ENCODE measurements at places on chromosomes 3 and 15.

DNA sequence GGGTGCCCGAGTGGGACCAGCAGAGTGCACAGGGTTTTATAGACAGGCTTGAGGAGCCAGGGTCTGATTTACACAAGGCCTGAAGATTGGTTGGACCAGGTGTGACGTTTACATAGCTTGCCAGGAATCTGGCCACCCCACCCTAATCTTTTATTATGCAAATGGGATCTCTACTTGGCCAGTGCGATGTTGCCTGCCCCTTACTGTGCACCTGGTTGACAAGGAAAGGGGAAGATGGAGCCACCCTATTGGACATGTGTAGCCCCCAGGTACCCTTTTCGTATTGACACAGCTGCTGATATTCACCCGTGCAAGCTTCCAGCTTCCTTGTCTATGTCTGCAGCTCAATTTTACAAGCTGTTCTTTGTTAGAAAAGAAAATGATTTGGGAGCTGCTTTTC lies 132.0 kb downstream of the ARNT2 start:
- DNase-seq = no peak

DNA sequence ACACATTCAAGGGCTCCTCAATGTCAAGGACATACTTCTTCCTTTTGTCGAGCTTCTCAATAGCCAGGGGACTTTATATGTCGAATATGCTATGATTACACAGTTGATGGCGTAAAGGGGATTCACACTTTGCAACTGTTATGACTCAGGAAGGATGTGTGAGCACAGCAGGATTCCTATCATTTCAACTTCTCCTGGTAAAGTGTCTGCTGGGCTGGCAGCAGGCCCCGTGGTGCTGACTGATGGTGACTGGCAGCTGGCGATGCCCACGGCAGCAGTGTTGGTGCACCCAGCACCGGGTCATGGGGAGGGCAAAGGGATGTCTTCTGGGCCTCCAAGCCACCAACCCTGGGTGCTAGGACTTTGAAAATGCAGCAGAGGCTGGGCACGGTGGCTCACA lies 44.8 kb upstream of the GNB5 start:
- DNase-seq = no peak

GRCh38 chr3:166405896-166406295 lies 568.7 kb upstream of the BCHE start:
- no peak for DNase-seq

- DNase-seq = no peak
Observed at GRCh38 chr15:62488387-62488786, 323.3 kb upstream of the C2CD4B start.

DNA sequence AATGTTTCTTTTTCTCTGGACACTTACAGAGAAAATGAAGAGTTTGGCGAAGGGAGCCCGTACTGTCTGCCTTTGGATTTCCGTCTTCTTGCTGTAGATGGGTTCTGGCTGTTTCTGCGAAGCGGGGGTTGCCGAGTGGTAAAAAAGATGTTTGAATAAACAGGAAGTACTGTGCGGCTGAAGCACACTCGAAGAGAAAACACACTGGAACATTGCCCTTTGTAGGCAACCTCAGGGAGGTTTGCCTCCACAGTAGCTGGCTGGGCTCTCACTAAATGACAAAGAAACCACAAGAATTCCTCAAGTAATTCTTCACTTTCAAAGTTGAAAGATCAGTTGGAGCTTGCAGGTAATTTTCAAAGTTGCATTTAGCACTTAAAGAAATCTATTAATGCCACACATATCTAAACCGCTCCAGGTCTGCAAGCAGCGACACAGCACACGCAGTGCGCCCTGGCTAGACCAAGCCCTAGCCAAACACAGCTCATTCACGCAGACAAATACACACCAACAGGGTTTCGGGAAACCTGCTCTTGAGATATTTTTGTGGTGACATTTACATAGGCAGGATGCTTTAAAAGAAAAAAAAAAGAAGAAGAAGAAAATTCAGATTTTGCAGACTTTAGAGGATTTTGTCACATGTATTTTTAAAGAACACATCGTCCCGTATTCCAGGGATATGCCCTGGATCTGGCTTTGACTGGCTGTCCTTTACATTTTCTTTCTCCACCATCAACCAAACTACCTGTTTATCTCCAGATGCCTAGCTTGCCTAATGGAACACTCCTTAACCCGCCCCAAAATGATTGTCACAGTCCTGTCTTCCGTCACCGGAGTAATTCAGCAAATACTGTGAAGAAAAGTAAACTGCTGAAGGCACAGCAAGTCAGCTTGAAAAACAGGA lies 452.8 kb downstream of the FOXP1 start:
- no peak for DNase-seq

GRCh38 chr3:133881492-133881891 lies 14.2 kb downstream of the RAB6B start:
- no peak for DNase-seq

GRCh38 chr3:149207475-149207874 lies 14.2 kb downstream of the CP start:
- no peak for DNase-seq

DNA sequence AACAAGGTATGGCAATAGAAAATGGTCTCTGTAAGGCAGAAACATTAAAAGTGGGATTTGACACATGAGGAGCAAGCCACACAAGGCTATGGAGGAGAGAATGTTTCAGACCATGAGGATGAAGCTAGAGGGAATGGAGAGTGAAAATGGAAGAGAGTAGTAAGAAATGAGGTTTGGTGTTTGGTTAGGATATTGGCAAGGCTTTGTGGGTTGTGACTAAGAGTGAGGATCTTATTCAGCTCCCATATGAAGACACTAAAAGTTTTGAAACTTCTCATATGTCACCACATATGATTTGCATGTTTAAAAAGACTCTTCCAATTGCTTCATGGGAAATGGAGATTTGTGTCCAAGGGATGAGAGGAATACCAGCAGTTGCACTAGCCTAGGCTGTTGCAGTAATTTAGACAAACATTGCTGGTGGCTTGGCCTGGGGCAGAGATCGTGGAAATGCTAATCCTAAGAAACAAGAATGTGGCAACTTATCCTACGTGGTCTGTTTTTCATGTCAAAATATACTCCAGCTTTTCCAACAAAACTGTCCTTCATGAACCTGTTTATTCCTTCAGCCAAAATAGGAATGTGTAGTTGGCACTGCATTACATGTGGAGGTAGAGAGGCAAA lies 749.0 kb downstream of the PDCD6IP start:
- no peak for DNase-seq

DNA sequence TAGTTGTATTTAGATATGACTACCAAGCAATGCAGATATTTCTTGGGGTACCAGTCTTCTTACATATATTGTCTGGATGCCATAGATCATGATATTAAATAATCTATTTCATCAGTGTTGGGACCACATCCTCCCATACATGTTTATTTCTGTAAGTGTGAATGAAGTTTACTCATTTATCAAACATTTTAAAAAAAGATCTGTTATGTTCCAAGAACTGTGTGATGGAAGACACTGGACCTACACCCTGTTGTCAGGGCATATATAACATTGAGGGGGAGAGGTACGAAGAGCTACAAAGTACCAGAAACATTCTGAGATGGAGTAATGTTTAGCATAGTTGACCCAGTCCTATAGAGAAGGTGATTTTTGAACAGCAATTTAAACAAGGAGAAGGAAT lies 26.6 kb downstream of the MBNL1 start:
- no peak for DNase-seq

- no peak for DNase-seq
Observed at GRCh38 chr3:80285388-80285787, 517.6 kb upstream of the ROBO1 start.

- no peak for DNase-seq
Observed at GRCh38 chr15:58077427-58077826, 11.9 kb upstream of the ALDH1A2 start.

- no peak for DNase-seq
Observed at GRCh38 chr3:119570229-119570628, 9.1 kb upstream of the ADPRH start.

DNA sequence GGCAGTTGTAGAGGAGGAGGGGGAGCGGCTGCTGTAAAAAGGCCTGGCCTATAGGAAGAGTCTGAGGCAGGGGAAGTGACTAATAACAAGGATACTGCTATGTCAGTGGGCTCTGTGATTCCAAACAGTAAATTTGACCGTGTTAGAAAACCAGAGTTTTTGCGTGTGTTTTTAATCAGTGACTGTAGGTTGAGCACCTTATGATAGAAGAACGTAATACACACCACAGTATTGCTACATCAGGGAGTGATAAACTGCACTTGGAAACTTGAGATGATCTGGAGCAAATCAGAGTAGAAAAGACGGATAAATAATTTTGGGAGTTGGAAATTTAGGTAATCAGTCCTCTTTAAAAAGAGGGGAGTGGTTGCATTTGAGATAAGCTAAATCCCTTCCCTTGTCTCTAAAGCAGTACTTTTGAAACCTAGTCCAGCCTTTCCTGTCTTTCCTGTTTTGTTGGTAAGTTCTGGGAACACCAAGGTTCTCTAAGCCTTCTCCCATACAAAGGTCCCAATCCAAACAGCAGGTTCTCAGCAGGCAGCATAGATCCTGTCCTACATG lies 130.5 kb upstream of the NR2E3 start:
- no peak for DNase-seq

DNA sequence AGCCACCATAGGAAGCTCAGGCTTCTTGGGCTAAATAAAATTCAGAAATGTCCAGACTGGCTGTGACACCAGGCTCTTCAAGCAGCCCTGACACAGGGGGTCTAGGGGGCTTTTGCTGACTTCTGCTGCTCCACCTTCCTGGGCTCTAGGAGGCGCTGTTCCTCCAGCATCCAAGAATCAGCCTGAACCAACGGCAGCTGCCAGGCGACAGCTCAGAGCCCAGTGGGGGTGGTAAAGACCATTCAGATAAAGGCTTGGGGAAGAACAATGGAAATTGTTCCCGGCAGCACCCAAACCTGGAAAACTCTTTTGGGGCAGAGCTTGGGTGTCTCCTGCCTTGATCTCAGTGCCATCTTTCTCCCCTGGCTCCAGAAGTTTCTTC lies 21.6 kb upstream of the PSTPIP1 start:
- DNase-seq = peak; percentile 64

GRCh38 chr3:135231737-135232136 lies 436.7 kb downstream of the EPHB1 start:
- no peak for DNase-seq

- no peak for DNase-seq
Observed at GRCh38 chr3:123751433-123751832, 132.7 kb downstream of the MYLK start.

DNA sequence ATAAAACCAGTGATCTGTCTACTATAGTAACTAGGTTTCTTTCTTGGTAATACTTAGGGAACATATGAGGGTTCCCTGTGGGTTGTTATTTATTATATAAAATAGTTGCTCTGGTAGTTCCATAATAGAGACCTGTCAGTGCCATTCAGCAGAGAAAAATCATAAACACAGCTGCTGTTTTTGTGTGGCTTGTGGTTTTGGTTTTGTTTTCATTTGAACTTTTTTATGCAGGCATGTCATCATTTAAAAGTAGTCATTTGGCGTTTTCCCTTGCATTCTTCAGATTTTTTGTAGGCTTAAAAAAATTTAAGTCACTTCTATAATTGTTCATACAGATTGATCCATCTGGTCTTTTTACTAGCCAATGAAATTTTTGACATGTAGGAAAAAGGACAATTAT lies 47.9 kb downstream of the PIK3CA start:
- no peak for DNase-seq

DNA sequence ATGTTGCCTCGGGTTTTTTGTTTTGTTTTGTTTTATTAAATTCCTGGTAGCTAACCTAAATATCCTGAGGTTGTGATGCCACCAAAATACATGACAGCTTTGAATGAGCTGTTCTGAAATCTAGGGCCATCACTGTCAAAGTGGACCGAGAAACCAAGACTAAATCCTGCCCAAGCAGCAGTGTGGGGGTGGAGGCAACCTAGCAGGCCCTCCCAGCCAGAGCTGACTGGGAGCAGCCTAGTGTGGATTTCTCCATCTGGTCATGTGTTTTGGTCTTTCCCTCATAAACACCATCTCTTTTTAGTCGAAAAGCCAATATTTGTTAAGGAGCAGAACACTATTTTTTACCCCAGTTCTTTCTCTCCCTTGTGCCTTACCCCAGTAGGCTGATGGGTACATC lies 52.2 kb downstream of the LARS2 start:
- DNase-seq = no peak

- DNase-seq = no peak
Observed at GRCh38 chr15:52214553-52214952, 23.4 kb upstream of the GNB5 start.

DNA sequence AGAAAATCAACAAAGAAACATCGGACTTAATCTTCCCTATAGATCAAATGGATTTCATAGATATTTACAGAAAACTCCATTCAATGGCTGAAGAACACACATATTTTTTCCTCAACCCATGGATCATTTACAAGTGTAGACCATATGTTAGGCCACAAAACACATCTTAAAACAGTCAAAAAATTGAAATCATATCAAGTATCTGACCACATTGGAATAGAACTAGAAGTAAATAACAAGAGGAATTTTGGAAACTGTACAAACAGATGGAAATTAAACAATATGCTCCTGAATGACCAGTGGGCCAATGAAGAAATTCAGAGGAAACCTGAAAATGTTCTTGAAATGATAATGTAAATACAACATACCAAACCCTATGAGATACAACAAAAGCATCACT lies 323.1 kb upstream of the GPR149 start:
- no peak for DNase-seq

DNA sequence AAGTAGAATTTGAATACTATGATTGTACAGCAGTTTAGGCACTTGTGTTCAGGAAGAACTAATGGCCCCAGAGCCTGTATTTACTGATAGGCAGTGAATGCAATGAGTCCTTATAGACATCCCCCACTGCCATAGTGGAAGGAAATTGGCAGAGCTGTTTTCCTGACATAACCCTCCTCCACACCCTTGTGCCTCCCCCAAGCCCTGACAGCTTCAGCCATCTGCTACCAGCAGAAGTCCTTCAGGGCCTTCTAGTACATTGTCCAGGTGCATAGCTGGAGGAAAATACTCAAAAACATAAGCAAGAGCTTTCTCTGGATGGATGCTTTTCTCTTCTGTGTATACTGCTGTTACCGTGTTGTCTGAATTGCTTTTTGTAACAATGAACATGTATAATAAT lies 20.6 kb downstream of the ARHGAP31 start:
- DNase-seq = peak; percentile 76

- no peak for DNase-seq
Observed at GRCh38 chr3:52077925-52078324, 21.6 kb upstream of the DUSP7 start.

- no peak for DNase-seq
Observed at GRCh38 chr15:50187525-50187924, 5.5 kb downstream of the SLC27A2 start.

GRCh38 chr15:40941528-40942336 lies 11.5 kb upstream of the CHAC1 start:
- no peak for DNase-seq

DNA sequence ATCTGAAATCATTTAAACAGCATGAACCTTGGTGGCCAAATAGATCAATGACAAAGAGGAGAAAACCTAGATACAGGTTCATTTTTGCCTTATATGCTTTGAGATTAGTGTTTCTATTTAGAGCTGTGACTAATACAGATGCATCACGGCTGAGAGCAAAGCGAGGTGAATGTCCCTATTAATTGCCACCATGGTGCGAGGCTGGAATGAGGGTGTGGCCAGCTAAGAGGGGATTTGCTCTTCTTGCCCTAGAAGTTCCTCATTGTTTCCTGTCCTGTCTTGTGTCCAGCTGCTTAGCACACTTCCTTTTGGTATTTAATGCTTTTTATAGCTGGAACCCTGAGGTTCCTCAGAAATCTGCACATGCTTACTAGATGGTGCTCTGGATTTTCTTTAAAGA lies 339.1 kb upstream of the RGMA start:
- DNase-seq = no peak
